SHP77 (cell line): ENCODE measurements at places on chromosomes 16 and 17.

- no peak for DNase-seq
Observed at GRCh38 chr17:29155966-29156338, 24.2 kb downstream of the MYO18A start.

- DNase-seq = no peak
Observed at GRCh38 chr16:87464691-87465300, 28.0 kb downstream of the ZCCHC14 start.

DNA sequence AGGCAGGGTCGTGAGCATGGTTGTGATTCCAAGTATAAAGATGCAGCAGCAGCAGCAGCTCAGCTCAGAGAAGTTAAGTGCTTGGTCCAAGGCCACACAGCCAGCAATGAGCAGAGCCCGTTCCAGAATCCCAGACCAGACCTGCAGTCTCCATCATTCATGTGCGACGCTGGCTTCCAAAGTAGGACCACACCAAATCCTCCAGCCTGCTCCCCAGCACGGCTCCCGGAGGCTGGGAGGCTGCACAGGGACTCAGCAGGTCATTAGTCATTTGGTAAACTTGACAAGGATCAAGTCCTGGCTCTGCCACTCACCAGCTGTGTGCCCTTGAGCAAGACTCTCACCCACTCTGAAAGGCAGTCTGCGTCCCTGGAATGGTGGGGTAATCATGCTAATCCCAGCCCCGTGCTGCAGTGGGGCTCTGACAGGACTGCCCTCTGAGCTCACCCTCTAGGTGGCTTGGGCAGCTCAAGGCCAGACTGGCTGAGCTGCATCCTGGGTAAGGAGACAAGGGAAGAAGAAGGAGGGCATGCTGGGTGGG is 95.1 kb upstream of the TMEM132E start:
- no peak for DNase-seq

DNA sequence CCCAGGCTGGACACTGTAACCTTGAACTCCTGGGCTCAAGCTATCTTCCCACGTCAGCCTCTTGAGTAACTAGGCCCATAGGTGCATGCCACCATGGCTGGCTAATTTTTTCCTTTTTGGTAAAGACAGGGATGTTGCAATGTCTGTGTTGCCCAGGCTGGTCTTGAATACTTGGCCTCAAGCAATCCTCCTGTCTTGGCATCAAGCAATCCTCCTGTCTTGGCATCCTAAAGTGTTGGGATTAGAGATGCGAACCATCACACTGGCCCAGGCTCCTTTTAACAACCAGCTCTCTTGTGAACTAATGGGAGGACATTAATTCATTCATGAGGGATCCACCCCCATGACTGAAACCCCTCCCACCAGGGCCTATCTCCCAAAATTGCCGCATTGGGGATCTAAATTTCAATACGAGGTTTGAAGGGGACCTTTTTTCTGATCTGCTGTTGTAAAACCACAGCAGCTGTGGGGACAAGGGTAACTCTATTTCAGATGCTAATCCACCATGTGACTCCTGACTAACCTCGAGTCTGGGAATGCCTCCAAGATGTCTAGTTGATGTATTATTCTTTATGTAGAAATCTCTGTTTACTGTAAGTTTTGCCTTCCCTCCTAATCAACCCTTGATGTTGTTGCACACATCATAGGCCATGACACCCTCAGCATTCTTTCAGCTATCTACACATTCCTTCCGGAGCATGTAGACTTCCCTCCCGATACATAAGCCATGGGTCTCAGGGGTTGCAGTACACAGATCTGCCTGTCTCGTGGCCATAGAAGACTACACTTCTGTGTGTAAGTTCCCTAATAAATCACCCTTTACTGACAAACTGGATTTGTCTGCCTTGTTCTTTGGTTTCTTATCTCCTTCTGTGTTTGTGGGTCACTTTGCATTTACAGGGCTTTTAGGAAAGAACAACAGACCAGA is 37.6 kb downstream of the RNF112 start:
- no peak for DNase-seq

GRCh38 chr17:14923981-14924380 is 341.1 kb downstream of the PMP22 start:
- no peak for DNase-seq

DNA sequence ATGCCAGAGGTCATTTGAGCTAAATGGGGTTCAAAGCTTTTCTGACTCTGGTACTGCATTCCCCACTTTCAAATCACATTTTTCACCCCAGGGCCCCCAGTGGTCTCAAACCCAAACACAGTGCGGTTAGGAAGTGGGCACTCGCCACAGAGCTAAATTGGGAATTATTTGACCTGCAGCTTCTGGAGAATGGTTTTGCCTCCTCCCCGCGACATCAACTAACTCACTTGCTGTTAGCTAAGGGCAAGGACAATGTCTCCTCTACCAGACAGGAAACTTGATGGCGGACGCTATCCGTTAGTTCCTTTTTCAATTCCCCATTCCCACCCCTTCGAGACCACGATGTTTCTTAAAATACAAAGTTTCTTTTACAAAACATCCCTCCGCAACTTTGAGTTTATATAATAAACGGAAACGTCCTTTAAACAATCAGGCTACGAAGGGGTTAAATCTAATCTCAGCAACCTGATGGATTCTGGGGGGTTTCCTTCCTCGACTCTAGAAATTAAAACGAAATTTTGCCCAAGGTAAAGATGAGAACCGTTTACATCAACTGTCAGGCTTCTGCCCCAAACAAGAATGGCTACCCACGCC is 500 bp upstream of the KAT7 start:
- DNase-seq = no peak
